ENCODE measurements at places on chromosomes 3 and 15.

DNA sequence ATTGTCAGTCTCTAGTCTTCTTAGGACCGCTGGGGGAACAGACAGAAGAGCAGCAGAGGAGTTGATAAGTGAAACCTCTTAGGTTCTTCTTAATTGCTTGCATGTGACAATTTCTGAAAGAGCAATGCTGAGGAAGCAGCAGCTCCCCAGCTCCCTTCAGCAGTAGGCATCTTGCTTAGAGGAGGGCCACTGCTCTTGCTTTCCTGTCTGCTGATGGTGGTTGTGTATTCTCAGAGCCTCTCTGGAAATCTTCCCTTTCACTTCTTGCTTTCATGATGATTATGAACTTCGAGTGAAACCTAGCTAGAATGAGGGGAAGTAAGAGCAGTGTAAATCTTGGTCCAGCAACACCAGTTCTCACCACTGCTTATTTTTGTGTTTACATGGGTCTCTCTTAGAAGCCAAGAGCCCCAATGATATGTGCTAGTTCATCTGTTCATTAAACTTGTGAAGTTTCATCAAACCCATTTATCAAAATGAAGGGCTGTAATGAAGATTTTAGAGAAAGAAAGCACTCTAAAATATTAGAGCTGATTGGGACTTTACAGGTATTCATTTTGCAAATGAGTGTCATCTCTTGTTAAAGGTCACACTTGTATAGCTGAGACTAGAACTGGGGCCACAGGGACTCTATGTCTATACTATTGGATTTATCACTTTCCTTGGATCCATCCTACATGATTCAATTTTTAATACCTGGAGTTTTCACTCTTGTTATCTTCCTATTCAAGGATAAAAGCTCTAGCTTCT is 246.7 kb downstream of the LPP start:
- DNase-seq = no peak

DNA sequence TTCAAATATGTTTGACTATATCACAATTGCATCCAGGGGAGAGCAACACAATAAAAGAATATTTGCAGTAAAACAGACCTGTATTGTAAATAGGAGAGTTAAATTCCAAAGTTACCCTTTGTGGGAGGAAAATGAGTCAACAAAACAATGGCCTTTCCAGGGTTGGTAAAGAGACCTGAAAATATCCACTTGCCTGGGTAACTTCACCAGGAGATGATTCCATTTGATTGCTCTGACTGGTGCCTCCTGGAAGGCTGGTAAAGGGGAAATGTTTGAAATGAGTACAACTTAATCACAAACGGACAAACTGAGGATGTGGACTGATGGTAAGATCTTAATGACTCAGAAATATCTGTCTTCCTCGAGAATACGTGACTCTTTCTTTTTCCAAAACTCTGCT is 43.6 kb upstream of the SRGAP3 start:
- DNase-seq = no peak

DNA sequence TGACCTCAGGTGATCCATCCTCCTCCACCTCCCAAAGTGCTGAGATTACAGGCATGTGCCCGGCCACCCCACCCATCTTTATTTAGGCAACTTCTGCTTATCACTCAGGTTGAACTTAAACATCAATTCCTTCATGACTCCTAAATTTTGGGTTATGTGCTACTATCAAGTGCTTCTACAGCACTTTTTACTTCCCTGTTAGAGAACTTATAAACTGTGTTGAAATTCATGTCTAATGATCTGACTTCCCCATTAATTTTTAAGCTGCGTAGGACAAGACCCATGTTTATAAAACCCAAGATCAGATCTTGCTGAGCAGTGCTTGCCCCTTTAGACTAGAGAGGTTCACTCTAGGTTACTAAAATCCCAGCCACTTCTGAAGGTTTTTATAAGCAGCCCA is 266.2 kb upstream of the TPRG1 start:
- DNase-seq = no peak

DNA sequence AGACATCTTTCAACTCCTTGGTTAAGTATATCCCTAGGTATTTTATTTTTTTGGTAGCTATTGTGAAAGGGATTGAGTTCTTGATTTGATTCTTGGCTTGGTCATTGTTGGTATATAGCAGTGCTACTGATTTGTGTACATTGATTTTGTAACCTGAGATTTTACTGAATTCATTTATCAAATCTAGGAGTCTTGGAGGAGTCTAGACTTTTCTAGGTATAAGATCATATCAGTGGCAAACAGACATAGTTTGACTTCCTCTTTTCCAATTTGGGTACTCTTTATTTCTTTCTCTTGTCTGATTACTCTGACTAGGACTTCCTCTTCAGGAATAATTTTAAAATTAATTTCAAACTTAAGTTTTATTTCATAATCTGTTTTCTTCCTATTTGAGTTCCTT is 125.2 kb downstream of the OCA2 start:
- DNase-seq = no peak

GRCh38 chr3:67357610-67358458 is 296.6 kb downstream of the SUCLG2 start:
- DNase-seq = peak; percentile 75

DNA sequence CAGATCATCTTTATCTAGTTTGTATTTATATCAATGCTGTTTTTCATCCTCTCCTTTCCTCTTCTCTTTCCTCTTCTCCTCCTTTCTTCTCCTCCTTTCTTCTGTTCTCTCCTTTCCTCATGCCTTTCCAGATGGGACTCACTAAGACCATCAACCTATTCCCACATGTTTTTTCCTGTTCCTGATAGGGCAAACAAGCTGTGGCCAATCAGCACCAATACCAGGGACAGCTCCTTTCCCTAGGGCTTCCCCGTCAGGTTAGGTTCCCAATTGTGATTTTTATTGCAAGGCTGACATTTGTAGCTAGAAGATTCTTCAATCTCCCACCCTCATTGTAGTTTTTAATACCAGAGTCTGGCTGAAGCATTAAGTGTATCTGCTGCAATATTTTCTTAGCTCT is 76.3 kb upstream of the COL8A1 start:
- DNase-seq = no peak

DNA sequence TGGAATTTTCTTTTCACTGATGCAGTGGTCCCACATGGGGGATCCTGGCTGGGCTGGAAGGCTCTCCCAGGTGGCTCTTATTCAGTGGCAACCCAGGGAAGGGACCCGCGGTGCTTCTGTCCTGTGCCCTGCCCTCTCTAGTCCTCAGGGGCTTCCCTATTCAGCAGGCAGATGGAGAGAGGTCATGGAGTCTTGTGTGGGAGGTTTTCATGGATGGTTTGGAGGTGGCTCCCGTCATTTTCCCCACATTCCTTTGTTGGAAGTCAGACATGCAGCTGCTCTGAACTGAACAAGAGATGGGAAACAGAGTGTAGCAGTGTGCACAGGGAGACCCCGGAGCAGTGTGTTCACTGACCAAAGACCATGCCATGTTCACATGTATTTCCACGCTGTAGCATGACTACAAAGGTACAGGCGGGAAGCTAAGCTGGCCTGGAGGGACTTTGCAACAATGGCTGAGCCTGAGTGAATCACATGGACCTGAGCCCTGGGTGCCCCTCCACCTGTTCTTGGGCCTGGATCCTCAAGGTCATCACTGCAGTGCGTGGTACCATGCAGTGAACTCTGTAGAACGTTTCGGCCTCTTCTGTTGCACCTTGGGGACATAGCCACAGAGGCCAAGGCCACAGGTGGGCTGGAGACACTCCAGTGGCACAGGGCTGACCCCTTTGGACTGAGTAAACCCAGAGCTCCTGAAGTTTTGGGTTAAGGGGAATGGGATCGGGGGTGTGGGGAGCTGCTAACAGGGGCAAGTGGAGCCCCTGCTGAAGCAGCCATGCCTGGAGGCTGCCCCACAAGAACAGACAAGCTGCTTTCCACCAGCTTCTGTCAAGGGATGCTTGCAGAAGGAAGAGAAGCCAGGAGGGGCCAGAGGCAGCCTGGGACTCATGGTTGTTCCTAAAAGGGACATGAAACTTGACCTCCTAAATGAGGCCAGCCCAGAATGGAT is 123.0 kb downstream of the ASB7 start:
- no peak for DNase-seq

DNA sequence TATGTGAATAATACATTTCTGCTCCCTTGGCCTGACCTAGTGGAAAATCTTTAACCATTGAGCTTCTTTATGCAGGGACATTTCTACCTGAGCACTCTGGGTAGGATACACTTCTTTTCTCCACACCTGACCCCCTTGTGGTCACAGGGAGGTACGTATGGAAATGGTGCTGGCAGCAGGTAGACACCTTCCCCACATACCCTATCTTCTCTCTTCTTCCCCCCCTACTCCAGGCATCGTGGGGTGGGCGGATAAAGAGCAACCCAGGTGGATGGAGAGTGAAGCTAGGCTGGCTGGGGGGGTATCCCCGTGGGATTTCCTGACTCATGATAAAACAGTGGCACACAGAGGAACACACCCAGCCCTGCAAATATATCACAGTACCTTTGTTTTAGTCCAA is 312.1 kb downstream of the ARRDC4 start:
- no peak for DNase-seq
